ENCODE measurements at places on chromosomes 7 and 10.
A peak's percentile ranks its signal among the peaks of the same experiment; 100 is the strongest.

DNA sequence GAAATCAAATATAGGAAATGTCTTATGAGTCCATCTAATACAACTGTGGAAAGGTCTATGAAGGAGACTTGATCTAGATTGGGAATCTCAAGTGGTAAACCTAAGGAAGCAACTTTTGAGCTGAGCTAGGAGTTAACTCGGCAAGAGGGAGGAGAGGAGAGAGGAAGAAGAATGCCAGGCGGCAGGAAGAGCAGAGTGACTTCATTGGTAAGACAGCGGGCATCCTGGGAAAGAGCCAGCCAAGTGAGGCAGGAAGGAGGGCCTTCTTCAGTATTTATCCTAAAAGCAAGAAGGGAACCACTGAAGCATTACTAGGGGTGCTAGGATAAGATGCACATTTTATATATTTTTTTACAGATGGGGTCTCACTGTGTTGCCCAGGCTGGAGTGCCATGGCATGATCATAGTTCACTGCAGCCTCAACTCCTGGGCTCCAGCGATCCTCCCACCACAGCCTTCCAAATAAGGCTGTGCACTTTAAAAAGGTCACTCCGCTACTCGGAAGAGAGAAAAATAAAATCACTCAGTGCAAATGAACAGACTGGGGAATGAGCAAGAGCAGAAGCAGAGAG, 2.0 kb downstream of the BCL7B start:
- no peak for DNase-seq

DNA sequence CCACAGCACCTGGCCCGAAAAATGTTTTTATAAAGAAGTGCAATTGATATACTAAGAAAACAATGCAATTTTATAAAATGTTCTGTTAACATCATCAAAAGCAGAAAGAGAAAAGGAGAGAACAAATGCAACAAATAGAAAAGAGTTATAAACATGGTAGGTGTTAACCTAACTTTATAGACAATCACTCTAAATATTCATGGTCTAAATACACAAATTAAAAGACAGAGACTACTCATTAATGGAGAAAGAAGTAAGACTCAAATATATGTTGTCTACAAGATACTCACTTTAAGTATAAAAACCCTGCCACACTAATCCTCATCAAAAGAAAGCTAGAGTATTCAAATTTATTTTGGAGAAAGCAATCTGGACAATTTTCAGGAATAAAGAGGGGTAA, 425.3 kb upstream of the ANKRD30A start:
- DNase-seq = no peak

DNA sequence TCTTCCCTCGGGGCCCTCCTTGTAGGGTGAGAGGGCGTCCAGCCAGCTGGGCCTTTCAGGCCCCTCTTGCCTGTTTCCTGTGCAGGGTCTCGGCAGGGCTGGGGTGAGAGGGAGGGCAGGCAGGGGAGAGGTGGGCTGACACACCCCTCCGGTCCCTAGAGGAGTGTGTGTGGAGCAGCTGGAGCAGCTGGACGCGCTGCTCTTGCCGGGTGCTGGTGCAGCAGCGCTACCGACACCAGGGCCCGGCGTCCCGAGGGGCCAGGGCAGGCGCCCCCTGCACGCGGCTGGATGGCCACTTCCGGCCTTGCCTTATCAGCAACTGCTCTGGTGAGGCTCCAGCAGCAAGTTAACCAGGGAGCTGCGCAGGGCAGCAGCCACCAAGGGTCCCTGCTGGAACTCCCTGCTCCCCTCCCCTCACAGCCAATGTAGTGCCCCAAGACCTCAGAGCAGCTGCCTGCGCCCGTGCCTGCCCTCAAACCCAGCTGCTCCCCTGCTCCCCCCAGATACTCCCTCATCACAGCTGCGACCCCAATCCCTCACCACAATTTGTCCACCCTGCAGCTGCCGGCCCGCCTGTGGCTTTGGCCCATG, 15.7 kb upstream of the ZNF862 start:
- no peak for DNase-seq

DNA sequence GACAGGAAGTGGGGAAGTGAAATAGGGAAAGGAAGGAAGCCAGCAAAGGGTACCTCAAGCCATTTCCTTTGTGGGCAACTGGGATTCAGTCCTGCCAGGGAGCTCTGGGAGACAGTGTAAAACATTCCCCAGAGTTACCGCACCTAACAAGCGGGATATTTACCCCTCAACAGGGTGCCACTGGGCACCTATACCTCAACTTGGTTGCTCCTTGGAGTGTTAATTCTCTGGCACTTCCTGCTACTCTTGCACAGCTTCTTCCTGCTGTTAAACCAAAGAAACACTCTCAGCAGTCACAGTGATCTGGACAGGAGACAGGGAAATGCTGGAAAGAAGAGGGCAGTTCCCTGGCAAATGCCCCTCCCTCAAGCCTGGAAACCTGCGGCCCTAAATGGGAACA, 151.3 kb downstream of the REEP3 start:
- DNase-seq = no peak

DNA sequence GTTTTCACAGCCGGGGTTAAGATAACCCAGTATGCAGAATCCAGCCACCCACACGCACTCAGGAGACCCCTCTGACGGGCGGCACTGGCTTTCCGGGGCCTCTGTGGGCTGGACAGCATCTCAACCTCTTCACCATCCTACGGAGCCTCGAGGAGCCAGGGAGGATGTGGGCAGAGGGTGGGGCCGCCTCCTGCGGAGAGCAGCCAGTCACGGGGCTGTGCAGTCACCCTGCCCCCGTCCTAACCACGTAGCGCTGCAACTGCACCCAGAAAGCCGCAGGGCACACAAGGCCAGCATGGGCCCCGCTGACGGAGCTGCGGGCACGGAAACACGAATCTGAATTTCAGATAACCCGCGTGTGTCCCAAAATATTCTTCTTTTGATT, 270.3 kb downstream of the ELFN1 start:
- peak; percentile 90 for DNase-seq

GRCh38 chr10:117132751-117133231, 5.3 kb downstream of the VAX1 start:
- DNase-seq = no peak

All from GM10248 (cell line).